Stimulated activated CD8-positive, alpha-beta memory T cell treated with anti-CD3 and anti-CD28 coated beads, Interleukin-7, amount 100 ng/mL, for 1 hour (primary cell): ENCODE measurements at places on chromosomes 5 and 9.

- DNase-seq: no peak
Observed at GRCh38 chr5:39604491-39604890, 179.7 kb upstream of the DAB2 start.

DNA sequence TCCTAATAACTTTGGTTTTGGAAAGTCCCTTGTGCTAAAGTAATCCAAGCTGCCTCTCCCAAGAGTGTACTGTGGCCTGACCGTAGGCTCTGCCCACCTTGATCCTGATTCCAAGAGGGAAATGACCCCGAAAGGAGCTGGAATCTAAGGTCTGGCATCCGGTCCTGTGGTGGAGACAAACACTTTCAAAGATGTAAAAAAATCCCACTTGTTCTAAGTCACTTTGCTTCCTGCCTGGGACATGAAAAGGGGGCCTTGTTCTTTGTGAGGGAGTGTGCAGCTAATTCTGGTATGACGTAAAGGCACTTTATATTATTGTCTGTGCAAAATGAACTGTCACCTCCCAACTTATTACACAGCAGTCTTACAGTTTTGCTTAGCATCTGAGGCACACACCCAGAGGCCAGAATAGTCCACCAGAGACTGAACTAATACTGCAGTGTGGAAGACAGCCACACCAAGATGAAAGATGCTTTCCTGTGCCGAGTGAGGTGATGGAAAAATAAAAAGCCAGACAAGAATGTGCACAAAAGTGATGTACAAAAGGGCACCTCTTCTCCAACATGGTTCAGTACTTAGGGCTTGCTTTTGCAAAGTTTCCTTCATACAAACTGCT lies 128.7 kb downstream of the SLC12A2 start:
- DNase-seq: no peak

DNA sequence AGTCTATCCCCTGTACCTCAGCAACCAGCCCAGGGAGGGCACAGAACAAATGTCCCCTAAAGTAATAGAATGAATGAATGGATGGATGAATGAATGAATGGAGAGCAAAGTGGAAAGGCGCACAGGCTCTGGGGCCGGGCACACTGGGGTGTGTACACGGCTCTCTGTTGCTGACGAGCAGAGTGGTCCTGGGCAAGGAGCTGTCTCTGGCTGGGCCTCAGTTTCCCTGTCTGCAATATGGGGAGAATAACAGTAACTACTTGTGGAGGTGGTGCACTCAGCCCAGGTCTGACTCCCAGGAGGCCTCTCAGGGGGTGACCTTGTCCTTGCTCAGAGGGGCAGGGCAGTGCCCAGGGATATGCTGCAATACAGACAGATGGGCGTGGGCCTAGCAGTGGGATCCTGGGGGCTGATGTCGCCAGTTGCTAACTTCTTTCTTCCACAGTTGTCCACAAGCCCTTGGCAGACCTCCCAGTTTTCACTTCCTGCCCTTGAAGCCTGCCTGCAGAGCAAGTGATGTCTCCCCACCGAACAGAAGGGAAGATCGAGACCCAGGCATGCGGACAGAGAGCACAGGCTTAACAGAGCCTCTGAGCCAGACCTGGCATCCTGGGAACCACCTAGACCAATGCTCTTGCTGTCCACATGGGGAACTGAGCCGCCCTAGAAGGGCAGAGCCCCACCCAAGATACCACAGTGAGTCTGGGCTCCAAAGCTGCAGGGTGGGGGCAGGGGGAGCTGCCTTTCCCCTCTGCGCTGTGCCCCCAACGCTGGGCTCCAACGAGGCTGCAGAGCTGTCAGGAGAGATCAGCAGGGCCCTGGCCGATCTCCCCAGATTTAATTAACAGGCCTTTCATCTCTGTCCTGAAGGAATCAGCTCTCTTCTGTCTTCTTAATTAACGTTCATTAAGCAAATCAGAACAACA lies 13.6 kb upstream of the LAMC3 start:
- no peak for DNase-seq

GRCh38 chr9:17052626-17053025 lies 82.2 kb upstream of the CNTLN start:
- DNase-seq: no peak

DNA sequence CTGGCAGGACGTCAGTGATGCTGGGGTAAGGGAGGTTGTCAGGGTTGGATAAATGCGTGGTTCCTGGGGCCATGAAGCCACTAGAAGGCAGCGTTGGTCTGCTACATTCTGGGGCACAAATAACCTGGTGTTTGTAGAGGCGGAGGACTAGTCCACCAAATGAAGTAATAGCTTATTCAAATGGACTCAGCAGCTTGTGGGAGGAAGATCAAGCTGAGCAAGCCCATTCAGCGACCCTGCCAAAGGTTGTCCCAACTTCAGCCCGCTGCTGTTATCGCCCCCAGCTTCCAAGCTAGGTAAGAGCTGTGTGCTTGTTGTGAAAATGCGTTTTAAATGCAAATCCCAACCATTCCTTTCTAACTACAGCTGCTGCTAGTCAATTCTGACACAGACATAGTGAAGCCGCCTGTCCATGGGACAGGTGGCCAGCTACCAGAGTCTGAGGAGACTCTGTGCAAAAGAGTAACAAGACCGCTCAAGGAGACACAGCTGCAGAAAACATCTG lies 7.6 kb upstream of the FAM240B start:
- no peak for DNase-seq

- DNase-seq: no peak
Observed at GRCh38 chr9:19294219-19294618, 63.7 kb downstream of the DENND4C start.

DNA sequence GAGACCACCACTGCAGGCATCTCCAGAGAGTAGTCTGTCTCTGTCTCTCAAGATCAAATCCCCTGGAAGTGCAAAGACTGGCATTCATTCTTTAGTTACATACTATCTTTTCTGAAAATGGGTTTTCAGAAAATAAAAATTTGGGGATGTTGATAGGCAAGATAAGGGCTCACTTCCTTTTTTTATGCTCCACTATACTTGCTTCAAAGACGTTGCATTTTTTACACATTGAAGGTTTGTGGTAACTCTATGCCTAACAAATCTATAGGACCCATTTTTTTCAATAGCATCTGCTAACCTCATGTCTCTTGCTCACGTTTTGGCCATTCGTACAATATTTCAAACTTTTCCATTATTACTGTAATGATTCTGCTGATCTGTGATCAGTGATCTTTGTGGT lies 37.0 kb downstream of the DMAC1 start:
- no peak for DNase-seq

- DNase-seq: no peak
Observed at GRCh38 chr9:80440724-80441123, 869.0 kb downstream of the TLE4 start.

GRCh38 chr9:96186591-96187011 lies 115.4 kb downstream of the HSD17B3 start:
- no peak for DNase-seq

- DNase-seq: no peak
Observed at GRCh38 chr9:80156262-80156661, 584.5 kb downstream of the TLE4 start.

DNA sequence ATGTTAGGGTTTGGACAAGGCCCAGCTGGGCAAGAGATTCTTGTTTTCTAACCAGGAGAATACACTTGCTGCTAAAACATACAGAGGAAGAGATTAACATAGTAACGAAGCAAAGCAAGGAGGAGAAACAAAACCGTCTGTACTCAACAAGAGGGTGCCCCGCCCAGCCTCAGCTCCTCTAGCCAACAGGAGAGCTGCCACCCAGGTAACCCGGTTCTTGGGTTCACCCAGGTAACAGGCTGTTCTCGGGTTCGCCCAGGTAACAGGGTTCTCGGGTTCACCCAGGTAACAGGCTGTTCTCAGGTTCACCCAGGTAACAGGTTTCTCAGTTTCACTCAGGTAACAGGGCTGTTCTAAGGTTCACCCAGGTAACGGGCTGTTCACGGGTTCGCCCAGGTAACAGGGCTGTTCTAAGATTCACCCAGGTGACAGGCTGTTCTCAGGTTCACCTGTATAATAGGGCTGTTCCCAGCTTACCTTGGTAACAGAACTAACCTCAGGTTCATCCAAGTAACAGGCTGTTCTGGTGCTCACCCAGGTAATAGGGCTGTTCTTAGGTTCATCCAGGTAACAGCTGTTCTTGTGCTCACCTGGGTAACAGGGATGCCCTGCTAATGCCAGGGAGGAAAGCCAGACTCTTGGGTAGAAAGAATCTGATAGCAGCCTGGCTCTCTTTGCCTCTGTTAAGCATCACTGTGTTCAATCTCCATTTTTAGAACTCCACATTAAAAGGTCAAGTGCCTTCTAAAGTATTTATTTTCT lies 271.6 kb downstream of the SYK start:
- no peak for DNase-seq

GRCh38 chr9:36163049-36163785 lies 6.0 kb upstream of the CCIN start:
- DNase-seq: no peak

- DNase-seq: no peak
Observed at GRCh38 chr9:14183001-14183400, 130.9 kb downstream of the NFIB start.

DNA sequence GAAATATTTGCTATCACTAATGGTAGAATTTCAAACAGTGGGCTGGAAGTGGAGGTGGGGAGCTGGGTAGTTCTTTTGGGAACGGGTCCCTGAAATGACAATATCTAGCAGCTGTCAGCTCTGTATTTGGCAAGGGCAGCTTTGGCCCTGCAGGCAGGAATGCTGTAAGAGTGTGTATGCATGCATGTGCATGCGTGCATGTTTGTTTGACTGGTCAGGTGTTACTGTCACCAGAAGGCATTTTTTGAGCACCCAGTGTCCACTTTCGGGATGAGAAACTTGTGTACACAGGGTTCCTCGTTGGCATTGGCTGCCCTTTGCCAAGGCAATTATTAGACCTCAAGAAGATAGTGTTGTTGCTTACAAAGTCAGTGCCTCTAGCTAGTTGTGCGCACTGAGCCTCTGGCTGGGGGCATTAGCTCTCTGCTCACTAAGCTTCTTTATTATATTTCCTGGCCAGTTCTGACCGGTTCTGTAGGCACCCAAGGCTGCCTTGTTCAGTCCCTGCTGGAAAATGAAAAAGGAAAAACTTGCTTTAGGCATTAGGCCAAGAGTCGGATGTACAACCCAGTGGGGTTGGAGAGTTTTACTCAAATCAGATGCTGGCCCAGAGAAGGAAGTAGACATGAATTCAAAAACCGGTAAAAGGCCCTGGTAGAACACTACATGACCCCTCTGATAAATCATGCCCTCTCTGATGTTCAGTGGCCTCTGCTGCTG lies 2.0 kb downstream of the CYFIP2 start:
- DNase-seq: no peak

DNA sequence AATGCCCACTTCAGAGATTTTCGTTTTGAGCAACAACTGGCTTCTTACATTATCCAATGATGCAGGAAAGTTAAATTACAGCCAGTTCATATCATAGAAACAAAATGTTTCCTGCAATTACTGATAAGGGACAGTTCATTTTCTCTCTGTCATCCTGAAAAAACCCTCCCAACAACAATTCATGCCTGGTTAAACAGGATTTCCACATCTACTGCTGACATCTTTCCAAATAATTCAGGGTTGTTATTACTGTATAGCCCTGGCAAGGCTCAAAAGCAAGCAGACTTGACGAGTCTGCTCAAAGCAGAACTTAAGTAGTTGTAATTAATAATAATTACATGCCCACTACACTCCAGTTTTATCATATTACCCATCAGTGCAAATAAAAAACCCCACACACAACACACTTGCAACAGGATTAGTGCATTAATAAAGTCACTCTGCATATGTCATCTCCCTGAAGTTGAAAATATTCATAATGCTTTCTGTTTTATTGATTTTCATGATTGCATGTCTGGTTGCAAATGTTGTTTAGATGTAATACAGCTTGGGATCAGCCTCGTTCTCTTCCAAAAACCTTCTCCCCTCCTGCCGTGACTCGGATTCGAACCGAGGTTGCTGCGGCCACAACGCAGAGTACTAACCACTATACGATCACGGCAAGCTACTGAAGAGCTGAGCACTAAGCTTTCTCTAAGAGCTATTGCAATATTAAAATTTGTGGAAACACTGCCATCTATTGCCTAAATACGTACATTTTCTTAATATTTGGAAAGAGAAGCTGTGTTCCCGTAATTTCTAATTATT lies 119.6 kb upstream of the NFIB start:
- no peak for DNase-seq

DNA sequence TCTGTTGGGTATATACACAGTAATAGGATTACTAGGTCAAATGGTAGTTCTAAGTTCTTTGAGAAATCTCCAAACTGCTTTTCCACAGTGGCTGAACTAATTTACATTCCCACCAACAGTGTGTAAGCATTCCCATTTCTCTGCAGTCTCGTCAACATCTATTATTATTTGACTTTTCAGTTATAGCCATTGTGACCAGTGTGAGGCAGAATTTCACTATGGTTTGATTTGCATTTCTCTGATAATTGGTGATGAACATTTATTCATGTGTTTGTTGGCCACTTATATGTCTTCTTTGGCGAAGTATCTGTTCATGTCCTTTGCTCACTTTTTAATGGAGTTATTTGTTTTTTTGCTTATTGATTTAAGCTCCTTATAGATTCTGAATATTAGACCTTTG lies 596.2 kb upstream of the DAB2 start:
- DNase-seq: no peak

- DNase-seq: no peak
Observed at GRCh38 chr5:33738967-33739366, 152.8 kb downstream of the ADAMTS12 start.

- no peak for DNase-seq
Observed at GRCh38 chr5:8383616-8384015, 514.7 kb downstream of the MTRR start.

GRCh38 chr9:99595796-99596195 lies 225.9 kb upstream of the NR4A3 start:
- no peak for DNase-seq

DNA sequence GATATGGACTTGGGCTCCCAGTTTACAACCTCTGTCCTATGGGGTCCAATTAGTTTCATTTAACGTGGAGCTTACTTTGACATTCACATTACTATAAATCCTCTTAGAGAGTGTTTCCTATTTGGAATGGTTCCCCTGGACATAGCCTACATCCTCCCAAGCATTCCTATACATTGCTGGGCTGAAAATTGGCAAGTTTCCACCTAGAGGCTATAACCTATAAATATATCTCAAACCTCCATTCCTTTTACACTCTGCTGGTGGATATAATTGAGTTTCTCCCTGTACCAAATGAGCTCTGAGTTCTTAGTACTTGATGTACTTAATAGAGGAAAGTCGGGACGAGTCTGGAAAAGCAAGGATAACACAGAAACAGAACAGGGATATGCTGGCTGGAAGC lies 172.8 kb downstream of the ASTN2 start:
- DNase-seq: no peak
